ENCODE measurements at places on chromosomes 12 and 14.

DNA sequence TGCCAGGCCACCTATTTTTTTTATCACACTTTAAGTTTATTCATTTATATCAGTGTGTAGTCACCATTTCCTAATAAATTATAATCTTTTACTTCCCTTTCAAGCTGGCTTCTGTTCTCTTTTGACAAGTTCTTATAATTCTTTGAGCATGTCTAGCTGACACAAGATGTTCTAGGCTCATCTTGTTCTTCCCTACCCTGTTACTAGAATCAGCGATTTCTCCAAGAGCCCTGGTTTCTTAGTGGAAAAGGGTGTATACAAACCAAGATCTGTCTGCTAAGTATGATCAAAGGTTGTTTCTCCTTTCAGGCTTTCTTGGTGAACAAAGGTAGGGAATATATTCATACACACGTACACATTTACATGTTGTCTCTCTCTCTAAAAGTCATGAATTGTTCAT is 51.0 kb downstream of the FGD4 start:
- DNase-seq, result no peak

DNA sequence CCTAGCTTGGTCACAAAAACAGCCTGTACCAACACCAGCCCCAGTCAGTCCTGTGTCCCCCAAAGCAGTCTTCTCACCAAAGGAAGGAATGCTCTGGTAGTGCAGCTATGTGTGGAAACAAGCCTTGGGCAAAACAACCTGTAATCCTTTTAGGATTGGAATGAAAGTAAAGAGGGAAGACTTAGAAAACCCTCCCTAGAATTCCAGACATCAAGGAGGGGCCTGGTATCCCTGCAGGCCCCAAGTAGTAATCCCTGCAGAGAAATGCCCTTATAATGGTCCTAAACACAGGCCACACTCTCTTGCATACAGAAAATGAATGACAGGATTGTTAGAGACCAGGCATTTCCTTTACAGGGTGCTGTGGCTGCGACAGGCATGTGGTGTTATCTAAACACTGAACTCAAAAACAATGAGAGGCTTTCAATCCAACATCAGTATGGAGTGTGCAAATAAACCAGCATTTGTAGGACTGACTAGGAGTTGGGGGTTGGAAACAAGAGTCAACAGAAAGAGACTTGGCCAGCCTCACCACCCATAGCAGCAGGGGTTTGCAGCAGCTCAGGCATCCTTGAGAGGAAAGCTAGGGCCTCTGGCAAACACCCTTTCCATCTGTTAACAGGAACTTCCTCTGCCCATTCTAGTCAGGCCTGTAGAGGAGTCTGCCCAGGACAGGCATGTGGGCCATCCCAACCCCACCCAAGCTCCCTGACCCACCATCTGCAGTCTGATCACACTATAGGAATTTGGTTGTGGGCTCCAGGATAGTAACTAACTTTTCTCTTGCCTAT is 59.1 kb downstream of the DCAF5 start:
- DNase-seq, result no peak

DNA sequence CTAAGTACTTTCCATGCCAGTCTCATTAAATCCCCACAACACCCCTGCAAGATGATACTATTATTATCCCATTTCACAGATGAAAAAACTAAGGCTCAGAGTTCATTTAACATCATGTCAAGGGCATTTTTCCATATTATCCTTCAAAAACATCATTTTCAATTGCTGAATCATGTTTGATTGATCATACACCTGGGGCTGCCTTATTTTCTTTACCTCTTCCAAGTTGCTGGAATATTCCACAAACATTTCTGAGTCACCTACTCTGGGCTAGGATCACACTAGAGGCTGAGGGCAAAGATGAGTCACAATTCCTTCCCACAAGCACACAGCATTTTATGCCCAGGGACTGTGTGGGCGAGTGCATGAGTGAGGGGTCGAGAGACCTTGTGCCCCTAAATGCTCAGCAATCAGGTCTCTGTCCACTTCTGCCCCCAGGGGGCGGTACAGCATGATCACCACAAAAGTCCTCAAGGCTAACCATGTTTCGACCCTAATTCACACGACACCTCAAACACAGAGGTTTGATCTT is 14.1 kb upstream of the TMEM119 start:
- DNase-seq, result no peak

DNA sequence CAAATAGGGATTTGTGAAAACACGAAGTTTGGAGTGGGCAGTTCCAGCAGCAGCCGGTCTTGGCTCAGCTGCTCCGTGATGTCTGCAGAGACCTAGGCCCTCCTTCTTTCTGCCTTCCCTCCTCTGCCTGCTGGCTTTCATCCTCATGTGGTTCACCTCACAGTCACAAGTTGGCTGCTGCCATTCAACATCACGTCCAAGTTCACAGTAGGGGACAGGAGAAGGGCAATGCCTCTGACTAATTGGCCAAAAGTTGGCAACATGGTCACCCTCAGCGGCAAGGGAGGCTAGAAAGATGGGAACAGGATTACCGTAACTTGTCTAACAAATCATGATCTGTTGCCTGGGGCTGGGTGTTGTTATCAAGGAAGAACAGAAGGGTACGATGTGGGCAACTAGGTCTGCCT is 7.8 kb upstream of the CACNA2D4 start:
- DNase-seq, result no peak

GRCh38 chr12:7678744-7679143 is 13.0 kb upstream of the APOBEC1 start:
- DNase-seq, result no peak

- no peak for DNase-seq
Observed at GRCh38 chr12:110670161-110670701, 18.7 kb downstream of the HVCN1 start.

DNA sequence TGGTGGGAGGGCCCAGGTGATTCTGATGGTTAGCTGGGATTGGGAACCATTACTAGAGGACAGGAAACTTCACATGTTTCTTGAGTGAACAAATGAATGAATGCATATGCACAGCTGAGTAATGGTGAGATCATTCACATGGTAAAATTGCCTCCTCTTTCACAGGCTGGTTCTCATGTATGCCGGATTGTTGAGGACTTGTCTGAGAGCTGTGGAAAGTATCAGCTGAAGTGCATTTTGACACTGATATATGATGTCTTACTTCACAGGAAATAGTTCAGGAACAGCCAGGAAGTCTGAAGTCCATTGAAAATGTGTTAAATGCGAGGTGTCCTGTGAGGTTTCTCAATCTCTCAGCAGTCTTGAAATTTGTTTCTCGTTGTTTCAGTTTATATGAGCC is 77.6 kb upstream of the DACT1 start:
- no peak for DNase-seq

DNA sequence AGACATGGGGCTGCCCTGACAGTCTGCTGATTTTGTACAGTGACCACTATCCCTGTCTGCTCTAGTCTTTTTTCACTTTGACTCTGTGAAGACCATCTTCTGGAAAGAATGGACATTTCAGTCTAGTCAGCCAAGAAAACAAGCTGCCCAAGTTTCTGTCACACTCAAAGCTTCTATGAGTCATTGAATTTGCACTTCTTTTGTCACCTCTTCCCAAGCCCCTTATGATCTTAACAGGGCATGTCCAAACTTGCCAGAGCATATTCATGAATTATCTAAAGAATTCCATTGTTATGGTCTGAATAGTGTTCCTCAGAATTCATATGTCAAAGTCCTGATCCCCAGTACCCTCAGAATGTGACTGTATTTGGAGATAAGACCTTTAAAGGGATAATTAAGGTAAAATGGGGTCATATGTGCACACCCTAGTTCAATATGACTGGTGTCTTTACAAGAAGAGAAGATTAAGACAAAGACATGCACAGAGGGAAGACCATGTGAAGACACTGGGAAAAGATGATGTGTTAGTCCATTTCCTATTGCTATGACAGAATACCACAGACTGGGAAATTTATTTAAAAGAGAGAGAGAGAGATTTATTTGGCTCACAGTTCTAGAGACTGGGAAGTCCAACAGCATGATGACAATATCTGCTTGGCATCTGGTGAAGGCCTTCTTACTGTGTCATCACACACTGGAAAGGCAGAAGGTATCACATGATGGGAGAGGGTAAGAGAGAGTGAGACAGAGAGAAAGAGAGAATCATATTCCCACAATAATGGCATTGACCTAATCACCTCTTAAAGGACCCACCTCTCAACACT is 242.6 kb downstream of the BTG1 start:
- no peak for DNase-seq

GRCh38 chr12:75725521-75726111 is 214.2 kb upstream of the KRR1 start:
- no peak for DNase-seq

GRCh38 chr12:107467716-107468115 is 217.9 kb upstream of the PWP1 start:
- DNase-seq, result no peak

DNA sequence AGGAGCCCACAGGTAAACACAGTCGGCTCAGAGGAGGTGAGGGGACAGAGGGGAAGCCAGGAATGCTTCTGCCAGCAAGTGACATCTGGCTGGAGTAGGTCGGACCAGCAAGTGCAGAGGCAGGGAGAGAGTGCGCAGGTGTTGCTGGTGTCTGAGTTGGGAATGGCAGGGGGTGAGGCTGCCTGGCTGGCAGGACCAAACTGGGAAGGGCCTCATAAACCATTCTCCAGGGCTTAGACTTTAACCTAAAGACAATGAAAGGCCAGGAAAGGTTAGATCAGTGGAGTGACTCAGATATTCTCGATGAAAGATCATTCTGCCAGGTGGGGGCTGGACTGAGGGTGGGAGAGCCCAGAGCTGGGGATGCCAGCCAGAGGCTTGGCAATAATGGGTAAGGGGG is 66.4 kb downstream of the ITPK1 start:
- DNase-seq, result no peak

DNA sequence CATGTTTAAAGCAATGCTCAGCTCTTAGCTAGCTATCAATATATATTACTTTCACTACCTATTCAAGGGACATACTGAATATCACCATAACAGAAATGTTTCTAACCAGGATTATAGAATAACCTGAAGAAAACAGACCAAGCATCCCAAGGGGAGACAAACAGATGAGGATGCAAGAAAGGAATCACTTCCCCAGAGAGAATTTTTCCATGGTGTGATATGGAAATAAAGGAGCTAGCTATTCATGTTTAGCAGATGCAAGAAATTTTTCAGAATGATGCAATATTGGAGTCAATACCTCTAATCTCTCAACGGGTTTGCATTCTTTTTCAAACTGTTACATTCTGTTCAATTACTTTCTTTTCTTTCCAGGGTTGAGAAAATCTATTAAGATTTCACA is 538.9 kb upstream of the FLRT2 start:
- DNase-seq, result no peak

- no peak for DNase-seq
Observed at GRCh38 chr14:94001016-94001415, 3.9 kb downstream of the CCDC197 start.

- DNase-seq, result no peak
Observed at GRCh38 chr12:133156125-133156690, 25.1 kb upstream of the ZNF268 start.

DNA sequence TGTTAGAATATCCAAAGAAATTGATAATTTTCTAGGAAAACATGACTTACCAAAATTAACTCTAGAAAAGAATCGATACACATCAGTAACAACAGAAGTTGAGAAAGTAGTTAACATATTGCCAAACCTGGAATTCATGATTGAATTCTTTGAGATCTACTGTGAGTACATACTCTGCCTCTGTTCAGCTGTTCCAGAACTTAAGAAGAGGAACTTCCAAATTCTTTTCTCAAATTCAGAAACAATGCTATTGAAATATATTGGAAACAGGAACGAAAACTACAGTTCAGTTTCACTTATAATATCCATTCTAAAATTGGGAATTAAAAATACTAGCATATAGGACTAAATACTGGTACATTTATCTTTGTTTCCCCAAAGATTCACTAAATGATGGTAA is 57.9 kb downstream of the MARK3 start:
- DNase-seq, result no peak

DNA sequence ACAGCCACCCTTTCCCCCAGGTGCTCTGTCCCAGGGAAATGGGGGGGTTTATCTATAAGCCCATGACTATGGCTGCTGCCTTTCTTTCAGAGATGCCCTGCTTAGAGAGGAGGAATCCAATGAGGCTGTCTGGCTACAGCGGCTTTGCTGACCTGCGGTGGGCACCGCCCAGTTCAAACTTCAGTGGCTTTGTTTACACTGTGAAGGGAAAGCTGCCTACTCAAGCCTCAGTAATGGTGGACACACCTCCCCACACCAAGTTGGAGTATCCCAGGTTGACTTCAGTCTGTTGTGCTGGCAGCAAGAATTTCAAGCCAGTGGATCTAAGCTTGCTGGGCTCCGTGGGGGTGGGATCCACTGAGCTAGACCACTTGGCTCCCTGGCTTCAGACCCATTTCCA is 869.2 kb downstream of the SLC6A15 start:
- DNase-seq, result no peak

GRCh38 chr12:102301547-102301946 is 103.9 kb upstream of the PMCH start:
- DNase-seq, result no peak

- DNase-seq, result no peak
Observed at GRCh38 chr12:108711489-108712164, 19.7 kb downstream of the CORO1C start.

GRCh38 chr14:74140374-74140850 is 55.7 kb downstream of the LIN52 start:
- DNase-seq, result no peak

GRCh38 chr12:86727160-86727559 is 471.0 kb upstream of the MGAT4C start:
- no peak for DNase-seq

GRCh38 chr12:42960087-42960527 is 370.6 kb upstream of the PRICKLE1 start:
- DNase-seq, result no peak

DNA sequence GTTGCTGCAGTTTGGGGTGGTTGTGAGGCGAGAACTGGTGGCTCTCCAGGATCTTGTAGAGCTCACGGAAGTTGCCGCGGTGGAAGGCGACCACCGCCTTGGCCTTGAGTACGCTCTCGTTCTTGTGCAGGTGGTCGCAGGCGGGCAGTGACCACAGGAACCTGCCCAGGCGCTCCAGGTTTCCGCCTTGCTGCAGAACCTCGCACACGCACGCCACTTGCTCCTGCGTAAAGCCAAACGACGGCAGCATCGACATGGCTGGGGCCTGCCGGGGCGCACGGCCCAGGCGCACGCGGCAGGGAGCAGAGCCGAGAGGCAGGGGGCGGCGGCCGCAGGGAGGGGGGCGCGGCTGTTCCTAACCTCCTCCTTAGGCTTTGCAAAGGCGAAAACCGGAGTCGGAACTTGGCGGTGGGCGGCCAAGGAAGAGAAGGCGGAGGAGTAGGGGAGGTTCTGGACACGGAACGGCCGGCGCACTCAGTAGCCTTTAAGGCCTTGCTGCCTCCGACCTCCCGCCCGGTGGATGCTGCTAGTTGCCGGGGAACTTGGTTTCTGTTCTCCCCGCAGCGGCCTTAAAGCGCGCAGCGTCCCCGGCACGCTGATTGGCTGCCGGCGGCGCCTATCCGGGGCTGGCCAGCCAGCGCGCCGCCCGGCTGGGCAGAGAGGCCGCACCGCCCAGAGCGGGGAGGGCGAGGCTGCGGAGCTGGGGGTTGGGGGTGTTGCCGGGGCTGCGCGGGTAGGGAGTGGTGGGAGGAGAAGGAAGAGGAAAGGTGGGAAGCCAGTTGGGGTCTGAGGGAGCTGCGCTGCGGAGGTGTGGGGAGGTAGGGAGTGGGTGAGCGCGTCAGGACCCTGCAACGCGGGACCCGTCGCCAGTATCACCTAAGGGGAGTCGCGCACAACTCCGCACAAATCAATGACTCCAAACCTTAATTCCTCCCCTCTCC is at the start of gene SIX1:
TSS of gene SIX1 (minus strand) at position 544 of the 941 bp plus-strand sequence. CDS start at position 256, 288 bp downstream.
- no peak for DNase-seq

GRCh38 chr14:55869397-55870049 is 248.7 kb upstream of the PELI2 start:
- DNase-seq, result no peak

Measured in thymus (tissue), 14 donors.